ENCODE measurements at places on chromosomes 3 and 15.

GRCh38 chr15:80967991-80968510 lies 21.6 kb downstream of the MESD start:
- DNase-seq = no peak

- peak; percentile 37 for DNase-seq
These were observed 12.5 kb downstream of the PML start for GRCh38 chr15:74006774-74007639.

DNA sequence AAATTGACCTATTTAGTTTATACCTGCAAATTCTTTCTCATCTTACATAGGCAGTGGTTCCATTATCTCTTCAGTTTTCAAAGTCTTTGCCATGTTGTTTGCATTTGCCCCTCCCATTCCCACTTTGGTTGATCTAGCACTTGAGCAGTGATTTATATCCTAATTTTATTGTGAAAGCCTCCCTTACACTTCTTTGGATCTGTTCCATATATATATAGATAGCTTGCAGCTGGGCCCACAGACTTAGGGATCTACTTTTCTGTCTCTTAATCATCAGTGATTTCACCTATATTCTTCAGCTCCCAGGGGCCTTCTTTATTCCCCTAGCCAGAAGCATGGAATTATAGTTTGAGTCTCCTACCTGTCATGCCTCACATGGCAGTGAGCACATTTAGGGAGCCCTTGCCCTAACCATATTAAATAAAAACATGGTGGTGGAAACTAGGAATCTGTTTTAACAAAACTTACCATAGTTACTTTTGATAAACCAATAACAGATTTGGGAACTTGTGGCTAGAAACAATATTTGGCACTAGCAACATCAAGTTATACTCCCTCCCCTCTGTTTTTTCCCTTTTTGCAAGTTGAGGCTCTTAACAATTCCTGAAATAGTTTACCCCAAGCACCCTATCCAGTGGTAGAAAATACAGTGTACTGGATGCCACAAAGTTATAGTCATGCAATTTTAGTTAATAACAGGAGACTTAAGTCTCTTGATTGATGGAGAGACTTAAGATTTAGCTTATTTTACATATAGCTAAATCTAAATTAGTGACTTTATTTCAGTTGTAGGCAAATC lies 41.7 kb downstream of the ARIH1 start:
- no peak for DNase-seq

GRCh38 chr15:88440021-88440420 lies 27.2 kb downstream of the MRPL46 start:
- DNase-seq = no peak

DNA sequence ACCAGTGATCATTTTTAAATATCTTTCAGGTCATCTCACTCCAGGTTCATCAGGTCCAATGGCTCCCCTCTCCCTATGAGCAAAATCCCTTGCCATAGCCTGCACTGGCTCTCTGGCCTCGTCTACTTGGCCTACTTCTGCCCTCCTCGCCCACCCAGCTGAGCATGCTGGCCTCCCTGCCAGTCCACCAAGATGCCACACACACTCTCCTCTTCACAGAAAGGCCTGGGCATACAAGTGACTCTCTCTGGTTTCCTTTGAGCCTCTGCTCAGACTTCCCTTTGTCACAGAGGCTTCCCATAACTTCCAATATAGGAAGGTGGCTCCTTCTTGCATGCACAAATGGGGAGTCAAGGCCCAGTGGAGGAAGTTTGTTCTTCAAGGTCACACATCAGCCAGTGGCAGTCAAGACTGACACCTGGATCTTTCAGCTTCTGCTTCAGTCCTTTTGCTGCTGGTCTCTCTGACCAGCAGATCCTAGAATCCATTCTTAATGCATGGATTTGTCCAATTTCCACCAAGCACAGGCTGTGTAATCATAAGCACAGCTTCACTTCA lies 223.2 kb upstream of the HES1 start:
- DNase-seq = no peak

GRCh38 chr3:39282057-39282456 lies 2.2 kb upstream of the CX3CR1 start:
- DNase-seq = no peak

GRCh38 chr15:58608129-58608590 lies 141.3 kb downstream of the ADAM10 start:
- no peak for DNase-seq

DNA sequence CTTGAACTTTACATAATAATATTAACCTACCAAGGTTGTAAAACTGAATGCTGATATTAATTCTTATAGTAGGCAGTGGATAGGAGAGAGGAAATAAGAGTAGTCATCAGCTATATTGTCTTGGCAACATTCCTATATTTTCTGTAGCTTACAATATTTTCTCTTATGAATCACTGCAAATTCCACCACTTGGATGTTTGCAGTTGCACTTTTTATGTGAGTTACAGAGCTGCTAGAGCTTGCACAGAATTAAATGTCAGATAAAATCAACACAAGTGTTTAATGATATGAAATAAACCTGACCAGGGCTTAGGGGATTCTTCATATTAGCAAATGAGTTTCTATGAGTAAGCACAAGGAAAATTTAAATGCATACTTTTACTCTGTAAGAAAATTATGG lies 1710.1 kb downstream of the SI start:
- no peak for DNase-seq

DNA sequence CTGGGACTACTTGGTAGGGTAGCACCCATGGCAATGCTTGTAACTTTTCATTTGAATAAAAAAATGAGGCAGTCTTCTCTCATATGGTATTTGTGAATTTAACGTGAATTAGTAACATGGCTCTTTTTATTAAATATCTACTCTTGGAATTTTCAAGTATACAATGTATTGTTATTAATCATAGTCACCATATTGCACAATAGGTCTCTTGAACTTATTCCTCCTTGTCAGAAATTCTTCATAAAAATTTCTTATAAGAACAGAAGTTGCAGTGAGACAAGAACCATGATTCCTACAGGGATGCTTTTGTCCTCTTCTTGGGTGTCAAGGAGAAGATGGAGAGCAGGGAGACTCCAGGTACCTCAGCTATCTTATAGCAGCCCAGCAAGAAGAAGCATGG lies 203.8 kb upstream of the FEZF2 start:
- no peak for DNase-seq

- DNase-seq = no peak
These were observed 205.9 kb downstream of the CD47 start for GRCh38 chr3:107884719-107885460.

- DNase-seq = peak; percentile 17
These were observed 966.0 kb upstream of the SEMA6D start for GRCh38 chr15:46751303-46751702.

- peak; percentile 18 for DNase-seq
These were observed 268.0 kb downstream of the SUCLG2 start for GRCh38 chr3:67386451-67386850.

DNA sequence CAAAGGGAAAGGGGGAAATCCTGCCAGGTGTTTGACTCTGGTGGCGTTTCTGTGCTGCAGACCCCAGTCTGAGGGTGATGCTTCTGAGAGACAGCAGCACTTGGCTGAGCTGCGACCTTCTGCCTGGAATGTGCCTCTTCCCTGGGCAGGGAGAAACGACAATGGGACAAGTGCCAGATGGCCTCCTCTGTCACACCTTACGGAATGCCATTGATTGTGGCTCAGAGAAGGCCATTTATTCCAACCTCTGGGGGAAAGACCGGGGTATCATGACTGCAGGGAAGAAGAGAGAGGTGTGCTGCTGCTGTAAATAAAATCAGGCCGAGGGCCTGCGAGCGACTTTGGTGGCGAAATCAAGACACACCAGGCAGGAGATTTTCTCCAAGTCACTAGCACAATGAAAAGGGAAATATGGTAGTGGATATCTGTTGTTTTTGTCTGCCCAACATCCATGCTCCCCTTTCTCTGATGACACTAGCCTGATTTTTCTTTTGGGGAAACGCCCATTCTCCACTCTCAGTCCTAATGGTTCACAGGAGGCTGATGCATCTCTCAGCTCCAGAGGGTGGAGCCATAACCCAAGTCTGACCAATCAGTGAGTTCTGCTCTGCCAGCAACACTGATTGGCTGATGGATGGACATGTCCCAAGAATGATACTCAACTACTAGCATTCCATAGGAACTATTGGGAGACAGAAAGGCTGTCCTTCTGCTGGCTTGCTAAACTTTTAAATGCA lies 336.1 kb downstream of the FOXP1 start:
- no peak for DNase-seq

GRCh38 chr3:10602769-10603768 lies 97.7 kb upstream of the ATP2B2 start:
- DNase-seq = peak; percentile 66

- DNase-seq = no peak
These were observed 257.3 kb downstream of the ABHD5 start for GRCh38 chr3:43948013-43948412.

DNA sequence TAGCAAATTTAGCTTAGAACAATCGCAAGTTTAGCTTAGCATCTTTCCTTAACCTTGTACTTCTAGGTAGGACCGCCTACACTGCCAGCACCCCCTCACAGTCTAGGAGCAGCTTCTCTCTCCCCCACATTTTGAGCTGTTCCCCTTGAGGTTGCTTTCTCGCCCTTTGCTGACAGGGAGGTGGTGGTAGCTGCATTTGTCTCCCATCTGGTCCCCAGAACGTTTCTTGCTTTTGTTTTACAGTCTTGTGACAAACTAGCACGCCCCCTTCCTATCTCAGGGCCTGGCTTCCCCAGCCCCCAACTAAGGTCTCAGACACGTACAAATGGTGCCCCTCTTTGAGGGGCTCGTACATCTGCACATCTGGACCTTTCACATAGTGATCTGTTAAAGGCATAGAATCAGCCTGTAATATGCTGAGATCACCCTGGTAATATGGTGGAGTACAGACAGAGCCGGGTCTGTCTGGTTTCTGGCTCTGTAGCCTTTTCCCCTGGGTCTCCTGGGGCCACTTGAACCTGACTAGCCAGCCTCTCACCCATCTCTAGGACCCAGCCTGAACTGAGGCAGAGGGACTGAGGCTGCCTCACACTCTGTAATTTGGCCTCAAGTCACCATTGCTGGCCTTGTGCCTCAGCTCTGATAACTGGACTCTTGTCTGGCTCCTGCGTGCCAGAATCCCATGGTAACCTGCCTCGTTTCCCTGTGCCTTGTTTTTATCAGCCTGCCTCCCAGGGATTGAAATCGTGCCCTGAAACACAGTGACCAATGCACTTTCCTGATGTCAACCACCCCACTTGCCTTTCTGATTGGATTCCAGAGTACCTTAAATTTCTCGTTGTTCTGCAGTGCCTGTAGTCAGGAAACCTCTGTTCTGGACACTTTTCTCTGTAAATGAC lies 27.7 kb downstream of the CRTC3 start:
- peak; percentile 41 for DNase-seq

- DNase-seq = no peak
These were observed 420.6 kb downstream of the MECOM start for GRCh38 chr3:169242708-169243513.

GRCh38 chr15:38652998-38653397 lies 88.4 kb upstream of the RASGRP1 start:
- DNase-seq = peak; percentile 29

DNA sequence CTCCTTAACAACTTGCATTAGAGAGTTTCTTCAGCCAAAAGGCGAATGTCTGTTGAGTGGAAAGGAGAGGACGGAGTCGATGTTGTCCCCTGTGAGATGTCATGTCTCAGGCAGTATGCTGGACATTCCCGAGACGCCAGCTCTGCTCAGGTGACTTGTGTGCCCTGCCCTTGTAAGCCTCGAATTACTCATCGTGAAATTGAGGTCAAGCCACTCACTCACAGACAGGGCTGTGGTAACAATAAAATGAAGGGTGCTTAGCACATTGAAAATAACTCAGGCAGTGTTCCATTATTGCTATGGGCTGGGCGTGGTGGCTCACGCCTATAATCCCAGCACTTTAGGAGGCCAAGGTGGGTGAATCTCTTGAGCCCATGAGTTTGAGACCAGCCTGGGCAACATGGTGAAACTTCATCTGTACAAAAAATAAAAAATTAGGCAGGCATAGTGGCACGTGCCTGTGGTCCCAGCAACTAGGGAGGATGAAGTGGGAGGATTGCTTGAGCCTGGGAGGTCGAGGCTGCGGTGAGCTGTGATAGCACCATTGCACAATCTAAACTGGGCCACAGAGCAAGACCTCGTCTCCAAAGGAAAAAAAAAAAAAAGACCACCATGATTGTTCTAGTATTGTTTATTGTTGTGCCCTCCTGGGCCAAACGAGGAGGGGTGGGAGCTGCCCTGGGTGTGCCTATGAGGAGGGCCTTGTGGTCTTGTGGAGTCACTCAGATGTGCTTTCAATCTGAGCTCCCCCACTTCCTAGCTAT lies 214.4 kb downstream of the THSD4 start:
- peak; percentile 21 for DNase-seq

DNA sequence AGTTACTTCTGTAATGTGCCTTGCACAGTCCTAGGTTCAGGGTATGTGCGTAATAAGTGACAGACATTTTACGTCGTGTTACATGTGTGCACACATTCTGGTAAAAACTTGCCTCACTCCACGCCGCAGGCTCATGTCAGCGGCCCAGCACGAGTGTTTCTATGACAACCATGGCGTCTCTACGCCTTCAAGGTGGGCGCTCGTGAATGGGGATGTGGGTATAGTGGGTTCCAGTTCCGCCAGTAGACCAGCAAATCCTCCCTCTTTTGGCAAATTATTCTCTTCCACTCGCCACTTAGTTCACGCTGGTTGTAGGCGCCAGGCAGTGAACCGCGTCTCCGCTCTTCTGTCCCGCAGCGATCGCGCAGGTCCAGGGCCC lies 40.3 kb downstream of the CHST14 start:
- DNase-seq = peak; percentile 65

DNA sequence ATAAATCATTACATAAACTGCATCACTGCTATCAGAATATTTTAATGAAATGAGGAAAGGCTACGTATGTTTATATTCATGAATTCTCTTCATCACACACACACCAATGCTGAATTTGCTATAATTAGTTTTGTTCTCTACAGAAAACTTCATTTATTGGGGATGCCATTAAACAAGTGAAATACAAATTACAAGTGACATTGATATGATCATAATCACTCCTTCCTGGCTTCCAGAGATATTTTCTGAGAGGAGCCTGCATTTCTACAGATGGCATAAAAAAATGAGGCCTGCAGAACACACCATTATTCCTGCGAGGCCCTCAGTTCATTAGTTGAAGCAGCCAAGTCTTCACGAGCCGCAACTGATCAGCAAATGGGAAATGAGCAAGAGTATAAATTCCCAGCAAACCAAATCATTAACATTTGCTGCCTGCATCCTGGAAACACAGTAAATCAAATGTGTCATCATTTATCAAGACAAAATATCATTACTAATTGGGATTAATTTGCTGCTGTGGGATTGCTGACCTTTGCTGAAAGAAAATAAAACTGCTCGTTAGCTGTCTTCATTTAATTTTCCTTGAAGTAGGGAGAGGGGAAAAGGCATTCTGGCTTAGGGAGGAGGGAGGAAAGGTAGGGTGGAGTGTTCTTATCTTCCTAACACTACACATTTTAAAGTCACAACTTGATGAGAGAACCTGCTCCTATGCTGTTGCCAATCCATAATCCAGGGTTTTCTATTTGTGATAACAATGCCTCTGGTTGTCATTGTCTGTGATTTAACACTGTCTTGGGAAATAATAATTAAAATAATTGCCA lies 921.9 kb downstream of the SQOR start:
- no peak for DNase-seq

- DNase-seq = no peak
These were observed 92.2 kb downstream of the P2RY1 start for GRCh38 chr3:152927131-152927530.

- no peak for DNase-seq
These were observed 127.6 kb downstream of the ARNT2 start for GRCh38 chr15:80531796-80532195.

- DNase-seq = no peak
These were observed 281.9 kb upstream of the ICE2 start for GRCh38 chr15:60760646-60761504.

All from GM12865 (cell line).